GM23338 (cell line): ENCODE measurements at places on chromosomes 5 and 9. TPM values are rescaled to one million over a fixed set of nuclear protein-coding genes. Genes with fewer than 3 reads are reported as not detected.

GRCh38 chr5:137201876-137202275 is 297.2 kb downstream of the SPOCK1 start:
- peak; percentile 47 for DNase-seq

DNA sequence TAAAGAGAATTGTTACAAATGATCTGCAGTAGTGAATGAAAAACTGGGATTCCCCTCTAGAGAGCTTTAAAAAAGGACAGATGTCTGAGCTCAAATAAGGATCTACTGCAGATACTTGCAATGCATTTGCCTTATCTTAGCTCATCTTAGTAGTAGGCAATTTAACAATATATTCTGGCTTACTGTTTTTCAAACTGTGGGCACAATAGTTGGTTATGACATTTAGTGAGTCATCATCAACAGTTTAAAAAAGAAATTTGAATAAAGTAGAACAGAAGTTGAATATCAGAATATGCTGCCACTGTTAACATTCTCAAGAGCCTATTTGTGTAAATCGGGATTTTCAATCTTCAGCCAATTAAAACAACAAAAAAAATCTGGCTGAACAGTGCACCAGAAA is 6.7 kb upstream of the CAST start:
- no peak for DNase-seq

GRCh38 chr5:57211039-57211438 is 37.2 kb downstream of the GPBP1 start:
- no peak for DNase-seq

DNA sequence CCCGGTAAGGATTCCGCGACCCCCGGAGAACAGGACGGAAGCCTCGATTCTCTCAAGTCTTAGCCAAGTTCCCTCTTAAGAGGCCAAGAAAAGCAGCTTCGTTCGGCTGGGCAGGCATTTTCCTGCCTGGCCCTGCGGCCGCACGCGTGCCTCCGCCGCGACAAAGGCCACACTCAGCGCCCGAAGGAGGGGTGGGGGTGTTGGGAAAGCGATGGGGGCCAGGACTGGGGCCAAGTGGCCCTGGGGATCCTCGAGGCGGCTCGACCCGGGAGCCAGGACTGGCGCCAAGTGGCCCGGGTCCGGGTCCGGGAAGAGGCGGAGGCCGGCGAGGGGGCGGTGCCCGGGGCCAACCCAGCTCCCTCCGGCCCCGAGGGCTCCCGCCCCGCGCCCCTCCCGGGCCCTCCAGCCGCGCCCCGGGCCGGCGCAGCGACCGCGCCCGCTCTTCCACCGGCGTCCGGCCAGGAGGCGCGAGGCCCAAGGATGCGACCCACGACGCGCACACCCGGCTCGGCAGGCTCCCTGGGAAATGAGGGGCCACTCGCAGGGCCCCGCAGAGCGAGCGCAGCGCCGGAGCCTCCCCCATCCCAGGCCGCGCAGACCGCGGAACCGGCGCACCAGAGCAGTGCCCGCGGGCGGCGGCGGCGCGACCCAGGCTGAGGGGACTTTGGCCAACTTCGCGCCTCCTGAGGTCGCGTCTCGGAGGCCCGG is 756 bp downstream of the VAV2 start:
- DNase-seq: peak; percentile 51

- DNase-seq: no peak
These were observed 552.4 kb upstream of the MEF2C start for GRCh38 chr5:89435347-89435746.

DNA sequence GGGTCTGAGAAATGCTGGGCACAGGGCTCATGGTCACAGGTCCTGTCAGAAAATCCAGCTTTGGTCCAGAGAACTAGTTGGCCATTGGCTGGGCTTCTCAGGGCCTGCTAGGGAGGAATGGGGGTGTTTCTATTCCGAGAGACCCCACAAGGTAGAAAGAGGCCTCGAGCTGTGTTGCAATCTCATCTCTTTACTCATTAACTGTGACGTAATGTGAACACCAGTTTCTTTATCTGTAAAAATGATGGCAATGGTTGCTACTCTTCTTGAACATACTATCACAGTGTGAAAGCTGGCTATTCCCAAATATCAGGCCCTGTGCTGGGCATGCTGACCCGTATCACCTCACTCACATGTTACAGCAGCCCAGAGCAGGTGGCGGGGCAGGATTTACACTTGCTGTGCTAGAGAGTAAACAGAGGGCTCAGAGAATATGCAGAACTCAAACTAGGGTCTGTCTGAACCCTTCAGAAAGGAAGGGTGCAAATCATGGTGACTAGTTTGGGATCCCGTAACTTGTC is 35.7 kb upstream of the SLC25A51 start:
- no peak for DNase-seq

DNA sequence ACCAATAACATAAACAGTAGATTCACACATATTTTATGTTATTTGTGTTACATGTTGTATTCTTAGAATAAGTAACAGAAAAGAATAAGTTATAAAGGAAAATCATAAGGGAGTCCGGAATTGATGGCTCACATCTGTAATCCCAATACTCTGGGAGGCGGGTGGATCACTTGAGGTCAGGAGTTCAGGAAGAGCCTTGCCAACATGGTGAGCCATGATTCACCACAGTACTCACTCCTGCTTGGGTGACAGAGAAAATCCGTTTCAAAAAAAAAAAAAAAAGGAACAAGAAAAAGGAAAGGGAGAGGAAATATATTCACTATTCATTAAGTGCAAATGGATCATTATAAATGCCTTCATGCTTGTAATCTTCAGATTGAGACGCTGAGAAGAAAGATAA is 533.3 kb upstream of the CDH9 start:
- no peak for DNase-seq

DNA sequence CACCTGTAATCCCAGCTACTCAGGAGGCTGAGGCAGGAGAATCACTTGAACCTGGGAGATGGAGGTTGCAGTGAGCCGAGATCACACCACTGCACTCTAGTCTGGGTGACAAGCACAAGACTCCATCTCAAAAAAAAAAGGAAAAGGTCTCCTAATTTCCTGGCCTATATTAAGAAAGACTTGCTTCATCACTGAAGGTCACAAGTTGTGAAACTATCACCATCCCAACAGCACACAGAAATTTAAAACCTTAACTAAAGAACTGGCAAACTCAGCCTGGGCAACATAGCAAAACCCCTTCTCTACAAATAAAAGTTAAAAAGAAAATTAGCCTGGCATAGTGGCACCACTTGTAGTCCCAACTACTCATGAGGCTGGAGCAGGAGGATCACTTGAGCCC is 17.2 kb downstream of the FRMD3 start:
- no peak for DNase-seq

DNA sequence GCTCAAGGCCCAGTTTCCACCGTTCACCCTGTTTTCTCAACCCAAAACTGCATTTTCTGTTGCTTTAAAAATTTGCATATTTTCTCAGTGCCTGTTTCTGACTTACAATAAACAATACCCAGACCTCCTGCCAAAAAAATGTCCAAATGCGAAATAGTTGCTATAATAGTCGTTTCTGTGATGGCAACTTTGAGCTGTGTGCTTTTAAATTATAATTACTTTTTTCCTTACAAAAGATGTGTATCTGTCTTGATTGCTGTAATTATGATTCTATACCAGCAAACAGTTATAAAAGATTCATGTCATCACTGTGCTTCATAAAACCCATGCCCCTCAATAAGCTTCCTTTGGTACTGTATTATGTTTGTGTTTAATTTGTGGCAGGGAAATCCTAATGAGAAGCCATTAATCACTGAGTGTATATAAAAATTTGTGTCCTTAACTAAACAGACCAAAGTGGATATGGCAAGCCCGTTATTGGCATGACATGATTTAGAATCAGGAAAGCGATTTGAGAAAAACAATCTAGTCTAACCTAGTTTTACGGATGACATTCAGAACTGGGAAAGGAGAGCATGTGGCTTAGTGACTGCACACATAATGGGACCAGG is 5.4 kb upstream of the SLC1A3 start:
- DNase-seq: no peak

GABRA1 gene
- total RNA-seq: 0.16 and 0.52 TPM in 2 replicates

PLPPR1 gene
- 2.0 and 3.7 TPM in 2 replicates for total RNA-seq

TRIM36 gene
- 10.1 and 14.1 TPM in 2 replicates for total RNA-seq
